ENCODE measurements at places on chromosomes 13 and 19.

GRCh38 chr13:39676315-39676876 lies 20.9 kb downstream of the COG6 start:
- DNase-seq = peak; percentile 6

GRCh38 chr13:81020010-81020409 lies 679.1 kb upstream of the SPRY2 start:
- no peak for DNase-seq

- DNase-seq = no peak
Measured at GRCh38 chr19:10478476-10478875, 24.7 kb downstream of the KEAP1 start.

GRCh38 chr13:99893567-99893966 lies 78.0 kb downstream of the ZIC5 start:
- DNase-seq = no peak

GRCh38 chr19:33214596-33214995 lies 11.1 kb downstream of the SLC7A10 start:
- DNase-seq = no peak

DNA sequence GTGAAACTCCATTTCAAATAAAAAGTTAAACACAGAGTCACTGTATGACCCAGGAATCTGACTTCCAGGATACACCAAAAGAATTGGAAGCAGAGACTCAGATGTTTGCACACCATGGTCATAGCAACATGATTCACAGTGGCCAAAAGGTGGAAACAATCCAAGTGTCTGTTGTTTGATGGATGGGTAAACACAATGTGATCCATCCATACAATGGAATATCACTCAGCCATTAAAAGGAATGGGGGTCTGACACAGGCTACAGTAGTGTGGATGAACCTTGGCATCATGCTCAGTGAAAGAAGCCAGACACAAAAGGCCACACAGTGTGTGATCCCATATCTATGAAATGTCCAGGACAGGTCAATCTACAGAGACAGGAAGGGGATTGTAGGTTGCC lies 174.3 kb downstream of the PTPRS start:
- DNase-seq = no peak

DNA sequence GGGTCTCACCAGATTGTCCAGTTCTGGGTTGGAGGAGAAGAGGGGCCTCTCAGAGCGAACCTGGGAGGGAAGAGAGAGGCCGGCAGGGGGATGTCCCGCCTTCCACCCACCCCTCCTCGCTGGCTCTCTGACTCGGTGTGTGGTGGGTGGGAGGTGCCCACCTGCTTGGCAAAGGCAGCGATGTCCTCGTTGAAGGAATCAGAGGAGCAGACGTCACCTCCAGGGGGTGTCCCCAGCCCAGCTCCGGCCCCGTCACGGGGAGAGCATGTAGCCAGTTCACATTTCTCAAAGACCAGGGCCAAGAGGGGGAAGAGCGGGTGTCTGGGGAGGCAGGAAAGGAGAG lies 2.7 kb downstream of the MEIS3 start:
- no peak for DNase-seq

- DNase-seq = no peak
Measured at GRCh38 chr19:29415507-29415906, 110.3 kb upstream of the VSTM2B start.

DNA sequence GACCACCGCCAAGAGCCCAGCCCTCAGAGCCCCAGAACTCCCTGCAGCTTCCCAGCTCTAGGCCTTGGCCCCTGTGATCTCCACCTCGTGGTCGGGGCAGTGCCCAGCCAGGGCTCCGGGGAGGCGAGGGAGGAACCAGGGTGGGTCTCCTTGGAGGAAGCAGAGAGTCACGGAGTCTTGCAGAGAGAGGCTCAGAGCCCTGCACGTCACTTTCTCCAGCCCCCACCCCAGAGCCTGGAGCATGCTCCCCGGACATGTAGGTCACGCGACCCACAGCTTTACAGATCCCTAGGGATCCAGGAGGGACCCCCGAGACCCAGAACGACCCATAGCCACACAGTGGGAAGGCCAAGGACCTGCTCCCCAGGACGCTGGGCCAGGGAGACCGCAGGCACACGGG lies 11.9 kb downstream of the GADD45B start:
- DNase-seq = no peak

DNA sequence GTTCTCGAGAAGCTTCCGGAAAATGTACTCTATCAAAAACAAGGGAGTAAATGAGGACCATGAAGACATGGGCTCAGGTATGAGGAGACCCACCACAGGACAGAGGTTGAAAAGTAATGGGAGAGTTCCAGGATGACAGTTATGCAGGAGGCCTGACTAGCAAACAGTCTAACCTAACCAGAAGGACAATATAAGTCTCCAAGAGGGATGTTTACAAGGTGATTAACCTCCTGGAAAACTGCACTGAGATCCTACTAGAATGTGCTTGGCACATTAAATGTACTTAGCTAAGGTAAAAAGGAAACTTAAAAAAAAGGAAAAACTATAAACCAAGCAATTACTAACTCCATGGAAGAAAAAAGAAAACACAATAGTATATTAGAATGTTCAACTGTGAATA lies 258.3 kb downstream of the KLF5 start:
- no peak for DNase-seq

DNA sequence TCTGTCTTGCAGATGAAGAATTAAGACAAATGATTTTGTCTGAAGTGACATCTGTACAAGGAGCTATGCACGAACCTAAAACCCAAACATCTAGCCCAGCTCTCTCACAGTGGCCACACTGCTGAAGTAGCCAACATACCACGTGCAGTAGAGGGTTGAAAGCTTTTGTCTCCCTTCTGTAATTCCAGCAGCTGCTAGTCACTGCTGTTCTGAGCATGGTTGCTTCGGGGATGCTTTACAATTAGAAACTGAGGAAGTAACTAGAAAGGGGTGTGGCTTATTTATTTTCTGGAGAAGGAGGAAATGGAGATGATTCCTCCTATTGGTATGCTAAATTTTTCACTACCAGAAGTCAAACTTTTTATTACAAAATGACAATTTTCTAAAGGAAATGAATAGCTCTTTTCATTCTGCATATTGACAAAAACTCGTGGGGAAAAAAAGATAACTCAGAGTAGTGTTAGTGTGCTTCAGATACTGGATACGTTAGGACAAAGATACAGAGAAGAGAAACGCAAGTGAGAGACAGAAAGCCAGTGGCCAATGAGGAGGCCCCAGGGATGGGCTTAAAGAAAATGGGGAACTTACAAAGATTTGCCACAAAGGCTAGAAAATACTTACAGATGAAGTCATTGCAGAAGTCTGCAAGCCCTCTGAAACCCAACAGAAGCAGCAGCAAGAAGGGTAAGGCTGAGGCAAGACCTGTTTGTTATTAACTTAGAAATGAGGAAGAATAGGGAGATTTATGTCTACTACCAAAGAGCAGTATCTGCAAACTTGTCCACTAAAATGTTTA lies 192.7 kb upstream of the MIR17HG start:
- no peak for DNase-seq

DNA sequence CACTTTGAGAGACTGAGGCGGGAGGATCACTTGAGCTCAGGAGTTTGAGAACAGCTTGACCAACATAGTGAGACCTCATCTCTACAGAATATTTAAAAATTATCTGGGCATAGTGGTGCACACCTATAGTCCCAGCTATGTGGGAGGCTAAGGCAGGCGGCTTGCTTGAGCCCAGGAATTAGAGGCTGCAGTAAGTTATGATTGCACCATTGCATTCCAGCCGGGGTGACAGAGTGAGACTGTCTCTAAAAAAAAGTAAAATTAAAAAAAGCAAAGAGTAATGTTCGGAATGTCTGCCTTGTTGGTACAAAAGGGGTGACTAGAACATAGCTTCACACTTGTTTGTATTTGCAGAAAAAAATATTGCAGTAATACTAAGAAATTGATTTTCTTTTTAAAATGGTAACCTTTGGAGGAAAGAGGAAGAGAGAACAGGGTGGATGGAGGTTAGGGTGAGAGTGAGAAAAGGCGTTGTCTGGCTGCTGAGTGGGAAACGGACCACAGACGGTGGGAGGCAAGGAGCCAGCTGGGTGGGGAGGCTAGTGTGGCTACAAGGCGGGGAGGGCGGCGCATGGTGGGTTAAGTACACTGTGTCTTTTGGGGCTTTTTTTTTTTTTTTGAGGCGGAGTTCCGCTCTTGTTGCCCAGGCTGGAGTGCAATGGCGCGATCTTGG lies 10.2 kb downstream of the PPP1R14A start:
- DNase-seq = no peak

DNA sequence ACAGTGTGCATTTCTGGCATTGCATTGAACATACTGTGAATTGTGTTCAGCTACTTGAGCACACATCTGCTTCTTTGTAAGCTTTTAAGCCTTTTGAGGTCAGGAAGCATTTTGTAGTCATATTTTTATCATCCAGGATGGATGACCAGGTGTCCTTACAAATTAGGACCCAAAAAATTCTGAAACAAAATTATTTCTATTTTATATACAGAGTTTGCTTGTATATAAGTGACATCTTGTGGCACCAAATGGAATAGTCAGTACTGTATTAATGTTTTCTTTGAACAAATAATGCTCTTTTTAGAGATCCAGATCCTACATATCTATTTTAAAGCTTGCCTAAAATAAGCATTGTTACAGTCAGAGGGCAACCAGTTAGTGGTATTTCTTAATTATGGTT lies 9.5 kb upstream of the SUPT20H start:
- DNase-seq = no peak

- no peak for DNase-seq
Measured at GRCh38 chr19:8097681-8098567, 45.4 kb downstream of the CCL25 start.

GRCh38 chr19:28932446-28932845 lies 280.5 kb downstream of the UQCRFS1 start:
- no peak for DNase-seq

GRCh38 chr19:14116918-14117578 lies 514 bp downstream of the PRKACA start:
- DNase-seq = peak; percentile 24

DNA sequence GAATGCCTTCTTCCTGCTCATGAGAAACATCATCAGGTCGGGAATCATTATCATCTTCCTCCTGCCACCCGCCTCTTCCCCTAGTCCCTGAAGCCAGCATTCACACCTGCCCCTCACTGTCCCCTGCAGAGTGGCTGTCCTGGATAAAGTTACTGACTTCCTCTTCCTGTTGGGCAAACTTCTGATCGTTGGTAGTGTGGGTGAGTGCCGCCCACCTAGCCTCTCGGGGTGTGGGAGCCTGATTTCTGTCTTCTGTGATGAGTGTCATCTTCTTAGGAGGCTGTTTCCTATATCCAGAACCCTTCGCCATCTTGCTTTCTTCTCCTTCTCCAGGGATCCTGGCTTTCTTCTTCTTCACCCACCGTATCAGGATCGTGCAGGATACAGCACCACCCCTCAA lies 12.5 kb downstream of the SLC44A2 start:
- no peak for DNase-seq

GRCh38 chr13:102847272-102848234 lies 1.7 kb downstream of the ERCC5 start:
- no peak for DNase-seq

DNA sequence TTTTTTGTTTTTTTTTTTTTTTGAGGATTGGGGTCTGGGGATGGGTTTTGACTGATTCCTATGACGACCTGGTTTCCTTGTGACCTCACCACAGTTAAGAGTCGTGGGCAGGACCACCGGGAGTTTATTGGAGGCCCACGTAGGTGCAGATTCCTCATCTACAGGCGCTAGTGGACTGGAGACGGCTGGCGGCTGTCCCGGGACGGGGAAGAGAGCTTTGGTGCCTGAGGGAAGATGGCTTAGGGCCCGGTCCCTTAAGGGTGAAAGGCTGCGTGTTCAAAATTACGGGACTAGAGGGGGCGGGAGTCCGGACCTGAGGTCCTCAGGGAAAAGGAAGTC lies 682 bp upstream of the TEAD2 start:
- no peak for DNase-seq

- no peak for DNase-seq
Measured at GRCh38 chr13:78102741-78103140, 184.1 kb upstream of the EDNRB start.

GRCh38 chr13:98212763-98213162 lies 35.7 kb upstream of the RNF113B start:
- no peak for DNase-seq

DNA sequence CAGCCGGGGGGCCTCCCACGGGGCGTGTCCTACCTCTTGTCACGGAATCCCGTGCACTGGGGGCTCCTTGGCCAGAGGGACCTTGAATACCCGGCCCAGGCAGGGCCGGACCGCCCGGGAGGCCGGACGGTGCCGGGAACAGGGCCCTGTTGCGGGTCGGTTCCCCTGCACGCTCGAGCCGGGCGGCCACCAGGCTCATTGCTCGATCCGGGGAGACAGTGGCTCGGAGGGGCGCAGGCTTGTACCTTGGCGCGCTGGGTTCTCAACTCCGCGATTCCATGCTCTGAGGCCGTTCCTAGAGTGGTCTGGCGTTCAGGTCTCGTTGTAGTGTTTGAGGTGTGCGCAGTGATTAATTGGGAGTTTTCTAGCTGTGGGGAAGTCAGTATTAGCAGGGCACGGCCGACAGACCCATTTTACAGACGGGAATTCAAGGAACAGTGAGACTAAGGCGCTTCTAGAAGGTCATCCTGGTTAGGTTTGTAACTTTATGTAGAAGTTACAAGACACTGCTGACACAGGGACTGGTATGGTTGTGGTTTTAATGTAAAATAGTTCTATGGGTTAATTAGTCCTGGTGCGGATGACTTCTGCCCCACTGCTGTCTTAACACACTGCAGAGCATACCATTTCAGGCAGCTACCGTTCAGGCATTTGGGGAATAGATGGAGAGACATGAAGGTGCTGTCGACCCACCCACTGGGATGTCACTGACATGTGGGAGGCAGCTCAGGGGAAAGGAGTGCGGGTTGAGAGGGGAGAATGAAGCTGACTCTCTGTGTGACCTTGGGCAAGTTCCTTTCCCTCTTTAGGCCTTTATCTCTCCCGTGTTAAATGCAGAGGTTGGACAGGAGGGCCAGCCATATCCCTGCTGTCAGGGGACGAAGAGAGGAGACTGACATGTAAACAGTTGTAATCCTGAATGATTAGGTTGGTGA lies 592 bp downstream of the CLPTM1 start:
- DNase-seq = no peak

DNA sequence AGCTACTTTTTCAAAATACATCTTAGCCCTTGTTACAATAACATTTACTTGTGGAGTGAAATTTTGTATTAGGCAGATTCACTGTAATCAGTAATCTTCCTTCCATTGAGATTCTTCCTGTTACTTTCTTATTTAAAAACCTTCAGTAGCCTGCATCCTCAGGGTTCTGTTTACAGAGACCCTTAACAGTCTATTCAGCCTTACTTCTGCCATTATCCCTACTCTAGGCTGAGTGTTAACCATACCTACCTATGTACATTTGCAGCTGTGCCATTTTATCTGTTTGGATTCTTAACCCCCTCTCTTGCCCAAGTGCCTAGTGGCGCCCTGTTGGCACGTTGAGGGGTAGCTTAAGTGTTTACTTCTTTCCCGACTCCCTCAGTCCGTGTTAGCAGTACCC lies 71.9 kb downstream of the LRCH1 start:
- DNase-seq = no peak

GRCh38 chr13:46181840-46182490 lies at the start of gene LCP1:
Gene LCP1, minus strand, starts transcription at chr13:46182177. Its CDS starts 22,515 bp downstream, at chr13:46159662.
- DNase-seq = peak; percentile 70

GRCh38 chr19:56660381-56661107 lies 11.0 kb downstream of the ZNF835 start:
- peak; percentile 14 for DNase-seq

All from germinal center (tissue), 1 donor.